ENCODE measurements at places on chromosomes 7 and 10.

- no peak for DNase-seq
These were observed 95.5 kb upstream of the AGK start for GRCh38 chr7:141455723-141456122.

DNA sequence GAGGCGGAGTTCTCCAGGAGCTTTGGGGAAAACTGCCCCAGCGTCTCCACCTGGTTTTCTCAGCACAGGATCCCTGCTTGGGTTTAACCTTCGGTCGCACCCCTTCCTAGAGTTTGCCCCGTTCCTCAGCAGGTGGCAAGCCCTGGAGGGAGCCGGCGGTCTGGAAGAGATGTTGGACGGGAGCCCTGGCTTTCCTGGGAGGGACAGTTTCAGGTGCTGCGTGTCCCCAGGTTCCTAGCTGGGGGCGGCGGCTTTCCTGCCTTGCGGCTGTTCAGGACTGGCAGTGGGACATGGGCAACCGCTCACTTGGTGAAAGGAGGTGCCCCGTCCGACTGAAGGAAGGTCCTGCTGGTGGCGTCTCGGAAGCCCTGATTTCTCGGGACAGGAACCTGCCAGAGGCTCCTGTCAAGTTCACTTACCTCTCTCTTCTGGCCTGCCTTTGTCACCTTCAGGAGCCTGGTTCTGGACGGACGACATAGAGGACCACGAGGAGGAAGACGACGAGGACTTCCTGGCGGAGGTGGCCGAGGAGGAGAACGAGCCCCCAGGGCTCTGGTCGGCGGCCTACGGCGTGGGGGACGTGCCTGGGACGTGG lies 14.8 kb downstream of the ZNF316 start:
- DNase-seq: no peak

DNA sequence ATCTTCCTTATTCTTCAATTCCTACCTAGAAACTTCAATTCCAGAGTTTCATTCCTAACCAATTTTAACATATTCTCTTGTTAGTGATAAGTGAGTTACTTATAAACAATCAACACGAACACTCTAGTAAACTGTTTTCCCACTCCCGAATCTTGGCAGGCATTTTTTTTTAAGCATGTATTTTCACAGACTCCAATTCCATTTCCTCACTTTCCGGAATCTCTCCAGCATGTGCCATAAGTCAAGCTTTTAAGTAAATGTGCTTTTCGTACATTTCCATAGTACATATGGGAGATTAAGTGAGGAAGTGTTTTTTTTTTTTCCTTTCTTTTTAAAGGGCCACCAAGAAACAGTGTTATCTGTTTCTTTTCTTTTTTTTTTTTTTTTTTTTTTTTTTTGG lies 89.1 kb downstream of the FGFR2 start:
- no peak for DNase-seq

DNA sequence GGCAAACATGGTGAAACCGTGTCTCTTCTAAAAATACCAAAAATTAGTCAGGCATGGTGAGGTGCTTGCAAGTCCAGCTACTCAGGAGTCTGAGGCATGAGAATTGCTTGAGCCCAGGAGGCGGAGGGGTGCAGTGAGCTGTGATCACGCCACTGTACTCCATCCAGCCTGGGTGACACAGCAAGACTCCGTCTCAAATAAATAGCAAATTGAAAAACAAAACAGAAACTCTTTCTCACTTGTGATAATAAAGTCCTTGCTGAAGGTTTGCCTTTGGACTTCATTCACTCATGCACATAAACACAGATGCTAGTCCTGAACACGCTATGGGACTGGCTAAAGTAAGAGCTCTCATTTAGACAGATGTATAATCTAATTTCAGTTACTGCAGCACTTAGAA lies 37.6 kb downstream of the ANK3 start:
- DNase-seq: no peak

DNA sequence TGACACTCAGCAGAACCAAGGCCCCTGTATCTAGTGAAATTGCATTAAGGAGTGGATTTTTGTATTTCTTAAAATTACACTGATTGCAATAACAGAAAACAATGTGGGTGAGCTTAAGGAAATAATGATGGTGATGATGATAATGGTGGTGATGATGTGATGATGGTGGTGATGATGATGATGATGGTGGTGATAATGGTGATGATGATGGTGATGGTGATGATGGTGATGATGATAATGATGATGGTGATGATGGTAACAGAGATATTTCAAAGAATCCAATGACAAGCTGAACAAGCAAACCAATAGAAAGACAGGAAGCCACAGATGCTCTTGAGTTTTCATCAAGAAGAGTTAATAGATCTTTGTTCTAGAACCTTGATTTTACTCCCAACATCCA lies 630.7 kb upstream of the AUTS2 start:
- no peak for DNase-seq

DNA sequence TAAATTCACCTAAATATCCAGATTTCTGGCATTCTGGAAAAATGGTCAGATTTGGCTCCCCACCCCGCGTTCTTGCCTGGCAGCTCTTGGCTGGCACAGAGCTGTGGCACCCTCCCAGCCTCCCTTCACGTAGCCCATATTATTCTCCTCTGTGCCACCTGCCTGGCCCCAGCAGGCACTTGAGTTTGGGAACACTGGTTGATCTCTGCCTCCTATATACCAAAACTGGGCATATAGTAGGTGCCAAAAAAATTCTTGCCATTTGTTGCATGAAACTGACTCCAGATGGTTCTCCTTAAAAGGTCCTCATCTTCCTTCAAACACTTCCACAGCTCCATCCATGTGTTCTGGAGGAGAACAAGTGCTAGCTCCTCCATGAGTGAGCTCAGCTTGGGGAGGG lies 167.0 kb downstream of the RPS24 start:
- DNase-seq: no peak

DNA sequence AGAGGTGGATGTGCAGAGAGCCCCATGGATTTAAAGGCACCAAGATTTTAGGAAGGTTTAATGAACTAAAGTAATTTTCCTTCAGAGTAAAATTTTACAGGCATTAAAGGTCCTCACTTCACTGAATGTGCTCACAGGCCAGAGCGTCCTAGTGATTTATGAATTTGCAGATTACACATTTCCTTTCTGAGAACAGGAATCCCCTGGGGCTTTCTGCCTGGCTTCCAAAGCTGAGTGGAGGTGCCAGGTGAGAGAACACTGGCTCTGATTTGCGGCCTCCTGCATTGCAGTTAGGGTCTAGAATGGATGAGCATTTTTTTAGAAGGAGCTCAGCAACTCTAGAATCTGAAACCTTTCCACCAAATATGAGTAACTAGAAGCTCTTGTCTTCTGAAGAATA lies 194.3 kb downstream of the SORCS3 start:
- no peak for DNase-seq

- no peak for DNase-seq
These were observed 37.0 kb downstream of the FAM20C start for GRCh38 chr7:229184-229964.

DNA sequence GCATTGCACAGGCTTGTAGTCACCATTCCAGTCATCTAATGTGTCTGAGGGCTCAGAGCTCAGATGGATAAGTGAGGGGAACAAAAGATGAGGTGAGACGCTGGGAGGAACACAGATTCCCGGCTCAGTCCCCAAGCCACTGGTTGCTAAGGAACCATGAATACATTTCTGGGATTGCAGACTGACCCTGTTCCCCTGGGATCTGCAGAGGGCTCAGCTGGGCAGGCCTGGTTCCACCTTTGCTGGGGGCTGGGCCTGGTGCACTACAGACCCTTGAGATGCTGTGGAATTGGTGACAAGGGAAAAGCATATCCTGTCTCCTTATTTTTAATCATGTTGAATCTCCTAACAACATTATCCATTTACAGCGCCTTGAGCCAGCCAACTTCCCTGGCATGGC lies 19.2 kb downstream of the ELFN1 start:
- DNase-seq: no peak

- no peak for DNase-seq
These were observed 158.4 kb upstream of the PDE1C start for GRCh38 chr7:32228601-32229000.

DNA sequence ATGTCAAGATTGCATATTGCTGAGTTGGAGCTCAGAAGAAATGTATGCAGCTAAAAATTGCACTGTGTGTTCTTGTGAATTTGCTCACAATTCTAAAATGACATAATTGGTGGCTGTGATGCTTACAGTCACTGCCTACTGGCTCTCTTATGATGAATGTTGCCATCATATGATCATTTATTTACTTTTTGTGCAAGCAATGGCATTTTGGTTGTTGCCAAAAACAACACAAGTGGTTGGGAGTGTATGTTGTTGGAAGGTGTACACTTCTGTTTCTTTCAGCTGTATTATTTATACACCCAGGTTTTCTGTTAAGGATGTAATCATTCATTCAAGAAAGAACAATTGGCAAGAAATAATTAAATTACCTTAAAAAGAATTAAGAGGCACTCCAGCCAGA lies 28.9 kb downstream of the PON1 start:
- no peak for DNase-seq

- no peak for DNase-seq
These were observed 15.8 kb upstream of the BPGM start for GRCh38 chr7:134630893-134631292.

GRCh38 chr7:74401137-74401859 lies 52.4 kb upstream of the GTF2IRD1 start:
- DNase-seq: peak; percentile 30

DNA sequence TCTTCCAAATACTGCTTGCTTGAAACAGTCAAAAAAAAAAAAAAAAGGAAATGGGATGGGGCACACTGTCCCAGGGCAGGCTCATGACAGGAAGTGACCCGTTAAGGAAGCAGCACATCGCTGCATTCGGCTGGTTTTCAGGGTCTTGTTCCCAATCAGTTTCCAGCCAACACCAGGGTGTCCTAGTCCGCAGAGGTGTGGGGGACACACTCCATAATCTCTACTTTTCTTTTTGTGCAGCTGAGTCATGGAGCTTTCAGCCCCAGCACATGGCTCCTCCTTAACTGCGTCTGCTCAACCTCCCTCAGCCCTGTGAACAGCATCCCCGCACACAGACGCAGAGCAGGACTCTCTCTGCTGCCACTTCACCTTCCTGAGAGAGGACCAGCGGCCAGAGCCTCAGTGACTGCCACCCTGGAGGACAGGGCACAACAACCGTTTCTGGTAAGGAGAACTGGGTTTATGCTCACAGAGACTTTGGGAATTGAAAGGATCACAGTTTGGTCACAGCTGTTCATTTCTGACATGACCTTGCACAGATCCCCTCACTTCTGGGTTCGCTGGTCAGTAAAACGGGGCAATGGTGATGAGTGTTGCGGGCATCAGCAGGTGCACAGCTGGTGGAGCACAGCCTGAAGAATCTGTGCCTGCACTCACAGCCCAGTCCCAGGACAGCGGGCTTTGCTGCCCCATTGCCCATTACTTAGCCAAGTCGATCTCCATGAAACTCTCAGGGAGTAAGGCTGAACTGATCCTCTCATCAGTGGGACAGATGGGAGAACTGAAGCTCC lies at the start of gene GIMAP5:
TSS of gene GIMAP5 (plus strand) at position 154 of the 791 bp plus-strand sequence. CDS start 3,467 bp downstream, outside the sequence.
- no peak for DNase-seq

- no peak for DNase-seq
These were observed 728 bp downstream of the CAV2 start for GRCh38 chr7:116500078-116500853.

All from HS-27A (cell line).